ENCODE measurements at places on chromosomes 7 and 10.

GRCh38 chr7:143279186-143280098 lies 5.3 kb upstream of the TMEM139 start:
- DNase-seq: peak; percentile 98

GRCh38 chr10:119680050-119680449 lies 28.9 kb downstream of the BAG3 start:
- no peak for DNase-seq

- DNase-seq: peak; percentile 34
Measured at GRCh38 chr7:22571766-22572165, 71.8 kb upstream of the STEAP1B start.

GRCh38 chr10:122478971-122479370 lies 17.6 kb downstream of the HTRA1 start:
- DNase-seq: peak; percentile 86

- no peak for DNase-seq
Measured at GRCh38 chr7:111499027-111499426, 63.3 kb downstream of the IMMP2L start.

DNA sequence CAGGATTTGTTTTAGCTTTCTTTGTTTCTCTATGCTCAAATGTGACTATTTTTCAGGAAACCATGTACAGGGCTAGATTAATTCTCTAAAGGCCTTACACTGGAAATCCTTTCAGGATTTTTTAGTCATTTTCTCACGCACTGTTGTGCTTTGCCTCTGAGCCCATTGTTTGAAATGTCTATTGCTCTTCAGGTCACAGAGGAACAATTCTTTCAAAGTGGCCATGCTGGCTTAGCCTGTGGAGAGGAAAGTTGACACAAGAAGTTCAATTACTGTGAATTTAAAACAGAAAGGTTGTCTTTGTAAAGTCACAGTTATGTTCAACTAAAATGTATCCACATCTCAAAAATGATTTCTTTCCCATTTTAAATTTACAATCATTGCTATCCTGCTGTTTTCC lies 1071.7 kb upstream of the POT1 start:
- no peak for DNase-seq

DNA sequence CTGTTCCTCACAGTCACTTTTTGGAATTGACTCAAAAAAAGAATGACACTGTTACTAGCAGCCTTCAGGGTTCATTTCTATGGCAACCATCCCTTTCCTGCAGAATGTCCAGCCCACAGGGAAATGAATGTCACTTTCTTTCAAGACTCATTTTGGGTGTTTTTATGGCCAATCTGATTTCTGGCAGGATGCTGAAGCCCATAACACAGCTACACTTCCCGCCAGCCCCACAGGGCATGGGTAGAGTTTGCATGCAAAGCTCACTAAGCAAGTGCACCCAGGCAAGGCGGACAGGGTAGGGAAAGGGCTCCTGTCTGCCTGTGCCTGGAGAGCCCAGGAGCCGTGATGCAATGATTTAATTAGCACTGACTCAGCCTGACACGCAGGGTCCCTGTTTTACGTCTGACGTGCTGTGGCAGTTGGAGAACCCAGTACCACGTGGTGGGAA lies 26.1 kb upstream of the GPAM start:
- DNase-seq: no peak

DNA sequence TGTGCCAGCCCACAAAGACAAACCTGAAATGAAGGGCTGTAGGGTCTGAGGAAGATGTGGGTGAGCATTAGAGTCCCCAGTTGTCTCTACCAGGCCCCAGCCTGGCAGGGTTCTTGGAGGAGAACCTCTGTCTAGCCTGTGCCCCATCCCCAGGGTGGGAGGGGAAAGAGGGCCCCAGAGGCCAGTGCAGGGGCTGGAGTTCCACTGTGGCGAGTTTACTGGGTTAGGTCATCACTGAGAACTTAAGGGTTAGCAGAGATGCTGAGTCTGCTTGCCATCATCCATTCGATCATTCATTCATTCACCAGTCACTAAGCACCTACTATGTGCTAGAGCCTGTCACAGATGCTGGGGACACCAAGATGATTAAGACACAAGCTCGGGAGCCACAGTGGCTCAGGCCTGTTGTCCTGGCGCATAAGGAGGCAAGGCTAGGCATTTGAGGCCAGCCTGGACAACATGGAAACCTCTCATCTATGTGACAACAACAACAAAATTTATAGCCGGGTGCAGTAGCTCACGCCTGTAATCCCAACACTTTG lies 2.6 kb downstream of the ANKRD2 start:
- no peak for DNase-seq

- DNase-seq: no peak
Measured at GRCh38 chr7:101232141-101232850, 5.3 kb downstream of the CLDN15 start.

All from pons (tissue), 1 donor.